ENCODE measurements at places on chromosomes 7 and 10.

- DNase-seq: peak; percentile 25
Observed at GRCh38 chr7:134992626-134993179, 6.4 kb downstream of the AGBL3 start.

DNA sequence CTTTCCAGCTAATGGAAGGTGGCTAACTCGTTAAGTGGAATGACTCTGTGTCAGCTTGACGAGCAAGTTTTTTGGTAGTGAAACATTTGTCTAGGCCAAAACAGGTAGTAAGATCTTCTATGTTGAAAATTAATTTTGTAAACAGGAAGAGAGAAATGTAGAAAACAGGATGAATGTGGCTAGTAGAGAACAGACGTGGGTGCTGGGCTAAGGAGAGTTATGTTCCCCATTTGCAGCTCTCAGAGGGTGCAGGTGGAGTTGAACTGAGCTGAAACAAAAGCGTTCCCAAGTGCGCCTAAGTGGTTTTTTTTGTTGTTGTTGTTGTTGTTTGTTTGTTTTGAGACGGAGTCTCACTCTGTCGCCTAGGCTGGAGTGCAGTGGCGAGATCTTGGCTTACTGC is 59.5 kb upstream of the SRPK2 start:
- DNase-seq: no peak

GRCh38 chr7:40058636-40059035 is 75.8 kb downstream of the MPLKIP start:
- no peak for DNase-seq

GRCh38 chr10:55822096-55822495 is 539.0 kb downstream of the ZWINT start:
- no peak for DNase-seq

DNA sequence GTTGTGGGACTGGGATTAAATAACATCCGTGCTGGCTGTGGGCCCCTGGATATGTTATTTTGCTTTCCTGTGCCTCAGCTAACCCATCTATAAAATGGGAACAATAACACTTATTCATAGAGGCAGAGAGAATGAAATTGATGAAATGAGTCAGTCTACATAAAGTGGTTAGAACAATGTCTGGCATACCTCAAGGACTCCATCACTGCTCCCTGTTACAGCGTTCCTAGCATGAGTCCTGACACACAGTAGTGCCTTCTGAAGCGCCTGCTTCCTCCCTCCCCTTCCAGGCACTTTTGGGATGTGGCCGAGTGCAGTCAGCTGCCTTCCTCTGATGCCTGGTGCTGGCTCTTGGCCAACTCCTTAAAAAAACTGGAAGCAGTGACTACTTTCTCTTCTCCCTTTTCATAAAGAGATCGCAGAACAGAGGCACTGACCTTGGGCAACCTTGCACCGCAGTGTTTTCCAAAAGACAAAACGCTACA is 108.4 kb upstream of the ZMIZ1 start:
- no peak for DNase-seq

All from activated T-cell treated with anti-CD3 and anti-CD28 coated beads, Interleukin-2, amount 50 U/mL, for 1 hour (primary cell).